Omental fat pad (tissue), 4 donors: ENCODE measurements at places on chromosomes 7 and 10. TPM values are rescaled to one million over a fixed set of nuclear protein-coding genes. Genes with fewer than 3 reads are reported as not detected.

H2BK1 gene
- not detected for total RNA-seq

ZNF398 gene
- 13.3 TPM for total RNA-seq

NCF1 gene
- total RNA-seq, result 2.4 TPM

PSTK gene
- total RNA-seq, result 1.4 TPM

ARHGEF35 gene
- 6.7 TPM for total RNA-seq

TAS2R5 gene
- 2.3 TPM for total RNA-seq

UPK3B gene
- total RNA-seq, result 636 TPM

ZDHHC16 gene
- total RNA-seq, result 28.6 TPM

ZYX gene
- total RNA-seq, result 70.0 TPM

GRM3 gene
- not detected for total RNA-seq

AKR1C8 gene
- not detected for total RNA-seq

ZNF239 gene
- 4.1 TPM for total RNA-seq

SORCS3 gene
- total RNA-seq, result not detected

UCN3 gene
- not detected for total RNA-seq

ADK gene
- 23.3 TPM for total RNA-seq

KAZALD1 gene
- total RNA-seq, result 0.72 TPM

HYAL4 gene
- not detected for total RNA-seq

ABCC2 gene
- 0.84 TPM for total RNA-seq

LIPN gene
- total RNA-seq, result not detected

HSPB1 gene
- 353 TPM for total RNA-seq

MACROH2A2 gene
- total RNA-seq, result 5.2 TPM

CNPY1 gene
- total RNA-seq, result not detected
